ENCODE measurements at places on chromosomes 13 and 19. TPM values are rescaled to one million over a fixed set of nuclear protein-coding genes. Genes with fewer than 3 reads are reported as not detected.
A peak's percentile ranks its signal among the peaks of the same experiment; 100 is the strongest.

DNA sequence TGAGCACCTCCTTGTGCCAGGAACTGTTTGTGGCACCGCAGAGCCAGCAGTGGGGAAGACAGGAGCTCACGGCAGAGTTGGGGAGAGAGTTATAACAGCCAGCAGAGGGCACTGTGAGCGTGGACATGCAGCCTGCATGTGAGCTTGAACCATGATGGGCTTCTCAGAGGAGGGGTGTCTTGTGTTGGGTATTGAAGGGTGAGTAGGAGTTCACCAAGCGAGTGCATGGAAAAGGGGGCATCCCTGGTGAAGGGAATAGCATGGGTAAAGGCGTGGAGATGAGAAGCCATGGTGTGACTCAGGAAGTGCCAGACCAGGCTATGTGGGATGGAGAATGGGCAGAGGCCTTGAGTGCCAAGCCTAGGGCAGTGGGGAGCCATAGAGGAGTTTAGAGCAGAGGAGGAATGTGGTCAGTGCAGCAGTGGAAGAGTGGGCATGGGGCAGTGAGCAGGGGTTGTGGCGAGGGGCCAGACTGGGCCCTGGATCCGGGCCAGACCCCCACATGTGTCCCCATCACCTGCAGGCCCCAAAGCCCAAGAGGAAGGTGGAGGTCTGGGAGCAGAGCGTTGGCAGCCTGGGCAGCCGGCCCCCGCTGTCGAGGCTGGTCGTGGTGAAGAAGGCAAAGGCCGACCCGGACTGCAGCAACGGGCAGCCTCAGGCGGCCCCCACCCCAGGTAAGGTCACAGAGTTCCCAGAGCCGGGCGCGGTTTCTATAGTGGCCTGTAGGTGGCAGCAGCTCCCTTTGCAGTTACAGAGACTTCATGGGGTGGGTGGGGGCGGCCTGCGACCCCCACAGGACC lies 11.8 kb upstream of the SHD start:
- DNase-seq, result peak; percentile 76

The CPAMD8 gene
- 1.0 TPM for total RNA-seq

DNA sequence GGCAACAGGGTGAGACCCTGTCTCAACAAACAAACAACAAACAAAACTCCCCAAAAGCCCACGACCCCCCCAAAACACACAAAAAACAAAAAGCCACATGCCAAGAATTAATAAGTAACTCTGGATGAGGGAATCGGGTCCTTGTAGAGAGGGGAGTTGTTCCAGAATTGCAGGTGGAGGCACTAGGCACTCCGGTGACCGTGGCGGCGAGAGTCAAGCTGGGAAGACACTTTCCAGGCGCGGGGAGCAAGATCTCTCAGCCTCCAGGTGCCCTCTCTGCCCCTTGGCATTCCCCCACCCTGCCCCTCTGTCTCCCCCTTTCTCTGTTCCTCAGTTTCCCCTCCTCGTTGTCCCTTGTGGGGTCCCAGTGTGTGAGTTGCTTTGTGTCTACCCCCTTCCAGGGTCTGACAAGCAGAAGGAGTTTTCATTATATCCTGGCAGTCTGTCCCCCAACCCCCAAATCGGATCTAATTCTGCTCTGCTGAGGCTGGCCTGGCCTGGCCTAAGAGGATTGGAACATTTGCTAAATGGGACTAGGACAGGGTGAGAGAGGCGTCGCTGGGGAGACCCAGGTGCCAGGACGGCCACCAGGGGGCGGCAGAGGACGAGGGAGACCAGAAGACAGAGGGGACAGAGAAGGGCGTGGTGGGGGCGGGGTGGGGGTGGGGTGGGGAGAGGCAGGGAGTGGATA lies 8.3 kb upstream of the CRX start:
- peak; percentile 82 for DNase-seq

The GFY gene
- total RNA-seq, result not detected

Measured in A673 (cell line).